Melanocyte of skin (primary cell): ENCODE measurements at places on chromosomes 4 and X. TPM values are rescaled to one million over a fixed set of nuclear protein-coding genes. Genes with fewer than 3 reads are reported as not detected.

Gene CHST7
- 2.8 and 6.9 TPM in 2 replicates for total RNA-seq

Gene GPC3
- total RNA-seq: under 0.01 TPM in 2 replicates

Gene PCDH19
- total RNA-seq: not detected in 2 replicates

Gene GPR82
- not detected in 2 replicates for total RNA-seq

Gene CITED1
- total RNA-seq: 25.1 and 30.9 TPM in 2 replicates

Gene GPR119
- not detected in 2 replicates for total RNA-seq

Gene ATOH1
- not detected in 2 replicates for total RNA-seq

Gene PASD1
- total RNA-seq: not detected in 2 replicates
